ENCODE measurements at places on chromosomes 4 and X.
A peak's percentile ranks its signal among the peaks of the same experiment; 100 is the strongest.

GRCh38 chrX:45850775-45851433 lies 650.2 kb upstream of the DIPK2B start:
- no peak for DNase-seq

- no peak for DNase-seq
Measured at GRCh38 chr4:26557164-26557563, 26.7 kb upstream of the TBC1D19 start.

GRCh38 chrX:148523303-148524080 lies 23.1 kb downstream of the AFF2 start:
- DNase-seq, result no peak

DNA sequence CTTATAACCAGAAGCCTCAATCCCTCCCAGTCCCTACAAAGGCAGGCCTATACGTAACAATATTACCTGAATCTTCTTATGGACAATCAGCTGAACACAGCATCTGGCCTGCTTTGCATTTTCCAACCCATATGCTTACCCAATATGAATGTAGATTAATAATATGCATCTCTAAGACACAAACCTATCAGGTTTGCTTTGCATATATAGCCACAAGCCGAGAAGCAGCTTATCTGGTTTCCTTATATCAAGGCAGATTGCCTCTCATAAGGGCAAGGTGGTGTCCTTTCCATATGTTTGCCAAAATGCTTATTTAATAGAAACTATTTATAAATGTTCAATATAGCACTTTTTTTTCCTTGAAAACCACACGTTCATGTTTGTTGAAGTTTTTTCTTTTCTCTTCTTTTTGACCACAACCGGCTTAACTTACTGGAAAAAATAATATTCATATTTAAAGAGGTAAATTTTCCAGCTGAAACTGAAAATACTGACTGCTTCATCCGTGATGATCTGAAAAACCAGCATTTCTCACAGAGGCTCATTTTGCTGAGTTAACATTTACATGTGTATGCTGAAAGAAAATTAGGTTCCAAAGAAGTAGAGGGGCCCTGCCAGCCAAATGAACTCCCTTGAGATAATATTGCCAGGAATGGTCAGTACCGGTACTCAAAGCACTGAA lies 3.8 kb downstream of the IL21 start:
- DNase-seq, result no peak

GRCh38 chrX:18278449-18278848 lies 57.8 kb upstream of the BEND2 start:
- DNase-seq, result no peak

DNA sequence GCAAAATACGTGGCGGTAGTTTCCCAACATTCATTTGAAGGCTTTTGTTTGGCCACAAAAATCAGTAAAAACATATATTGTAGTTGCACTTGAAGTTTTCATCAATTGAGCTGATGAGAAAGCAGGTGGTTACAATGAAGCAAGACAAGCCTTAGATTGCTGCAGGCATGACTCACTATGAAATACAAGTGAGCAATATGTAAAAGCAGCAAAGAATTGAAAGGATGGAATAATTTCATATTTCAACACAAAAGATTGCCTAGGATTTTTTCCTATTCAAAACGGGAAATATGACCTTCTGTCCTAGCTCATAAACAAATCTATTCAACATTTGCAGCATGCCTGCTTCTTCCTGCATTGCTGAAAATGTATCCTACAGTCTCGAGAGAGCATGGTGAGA lies 190.9 kb upstream of the BANK1 start:
- no peak for DNase-seq

DNA sequence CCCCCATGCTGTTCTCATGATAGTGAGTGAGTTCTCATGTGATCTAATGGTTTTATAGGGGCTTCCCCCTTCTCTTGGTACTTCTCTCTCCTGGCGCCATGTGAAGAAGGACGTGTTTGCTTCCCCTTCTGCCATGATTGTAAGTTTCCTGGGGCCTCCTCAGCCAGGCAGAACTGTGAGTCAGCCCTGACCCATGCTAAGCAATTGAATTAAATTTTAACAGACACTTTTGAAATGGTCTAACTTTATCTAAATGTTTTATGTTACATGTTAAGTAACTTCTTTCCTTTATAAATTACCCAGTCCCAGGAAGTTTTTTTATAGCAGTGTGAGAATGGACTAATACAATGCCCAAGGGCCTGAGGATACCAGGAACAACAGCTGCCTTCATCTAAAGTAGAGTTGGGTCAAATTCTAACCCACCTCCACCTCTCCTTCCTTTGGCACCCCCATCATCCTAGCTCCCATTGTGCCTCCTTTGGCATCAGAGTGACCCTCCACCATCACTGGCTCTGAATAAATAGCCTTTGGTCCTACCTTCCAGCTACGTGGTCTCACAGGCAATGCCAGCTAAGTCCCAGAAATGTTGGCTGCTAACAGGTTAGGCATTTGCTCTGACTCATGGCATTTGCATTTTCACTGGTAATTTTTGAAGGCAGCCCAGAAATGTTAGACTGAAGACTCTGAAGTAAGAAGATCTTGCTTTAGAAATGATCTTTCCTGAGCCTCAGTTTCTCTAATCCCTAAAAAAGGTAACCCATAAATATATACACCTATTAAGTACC lies 182.1 kb downstream of the MOSPD2 start:
- no peak for DNase-seq

DNA sequence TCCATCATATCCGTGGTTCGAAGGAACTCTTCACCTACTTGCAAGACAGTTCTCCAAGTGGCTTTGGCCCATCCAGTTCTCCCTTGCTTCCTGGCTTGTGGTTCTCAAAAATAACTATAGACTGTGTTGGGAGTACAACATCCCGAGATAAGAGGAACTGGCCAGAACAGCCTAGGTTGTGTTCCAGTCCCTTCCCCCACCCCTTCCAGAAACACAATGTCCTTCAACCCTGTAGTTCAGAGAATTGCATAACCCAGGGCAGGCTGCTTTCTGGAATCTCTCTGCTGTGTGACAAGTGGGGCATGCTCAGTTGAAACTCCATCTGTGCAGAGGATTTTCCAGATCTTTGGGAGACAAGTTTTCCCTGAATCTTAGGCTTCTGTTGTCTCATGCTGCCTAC lies 206.5 kb downstream of the PCDH10 start:
- no peak for DNase-seq

DNA sequence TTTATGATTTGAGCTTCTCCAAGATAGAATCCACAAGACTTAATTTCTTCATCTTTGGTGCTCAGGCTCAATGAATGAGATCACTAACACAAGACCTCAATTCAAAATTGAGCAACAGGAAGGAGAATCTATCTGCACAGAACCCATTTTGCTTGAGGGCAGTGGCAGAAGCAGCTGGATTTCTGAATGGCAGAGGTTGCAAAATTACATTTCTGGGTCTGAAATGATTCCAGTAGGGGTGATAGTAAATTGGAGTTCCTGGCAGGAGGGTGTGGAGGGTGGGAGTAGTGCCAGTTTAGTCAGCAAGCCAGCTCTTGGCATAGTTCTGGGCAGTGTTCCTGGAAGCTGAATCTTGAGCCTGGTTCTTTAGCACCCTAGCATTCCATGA lies 281.1 kb downstream of the SLC7A11 start:
- no peak for DNase-seq

GRCh38 chr4:73275318-73275654 lies 16.7 kb upstream of the ANKRD17 start:
- DNase-seq, result no peak

GRCh38 chr4:190016369-190017289 lies 10.4 kb downstream of the FRG2 start:
- no peak for DNase-seq

DNA sequence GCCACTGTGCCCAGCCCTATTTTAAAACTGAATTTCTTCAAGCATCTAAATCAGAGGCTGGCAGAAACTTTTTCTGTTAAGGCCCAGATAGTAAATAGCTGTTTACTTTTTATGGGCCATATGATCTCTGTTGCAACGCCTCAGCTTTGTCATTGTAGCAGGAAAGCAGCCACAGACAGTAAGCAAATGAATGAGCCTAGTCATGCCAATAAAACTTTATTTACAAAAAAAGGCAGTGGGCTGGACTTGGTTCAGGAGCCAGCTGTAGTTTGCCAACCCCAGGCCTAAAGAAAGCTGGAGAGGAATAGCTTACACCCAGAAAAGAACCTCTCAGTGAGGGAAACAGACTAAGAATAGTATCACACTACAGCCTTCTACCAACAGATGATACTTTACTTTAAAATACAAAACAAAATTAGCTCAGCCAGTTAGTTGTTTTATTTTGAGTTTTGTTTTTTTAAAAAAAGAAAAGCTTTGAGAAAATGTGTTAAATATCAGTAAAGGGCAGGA lies 25.5 kb downstream of the CHST7 start:
- no peak for DNase-seq

DNA sequence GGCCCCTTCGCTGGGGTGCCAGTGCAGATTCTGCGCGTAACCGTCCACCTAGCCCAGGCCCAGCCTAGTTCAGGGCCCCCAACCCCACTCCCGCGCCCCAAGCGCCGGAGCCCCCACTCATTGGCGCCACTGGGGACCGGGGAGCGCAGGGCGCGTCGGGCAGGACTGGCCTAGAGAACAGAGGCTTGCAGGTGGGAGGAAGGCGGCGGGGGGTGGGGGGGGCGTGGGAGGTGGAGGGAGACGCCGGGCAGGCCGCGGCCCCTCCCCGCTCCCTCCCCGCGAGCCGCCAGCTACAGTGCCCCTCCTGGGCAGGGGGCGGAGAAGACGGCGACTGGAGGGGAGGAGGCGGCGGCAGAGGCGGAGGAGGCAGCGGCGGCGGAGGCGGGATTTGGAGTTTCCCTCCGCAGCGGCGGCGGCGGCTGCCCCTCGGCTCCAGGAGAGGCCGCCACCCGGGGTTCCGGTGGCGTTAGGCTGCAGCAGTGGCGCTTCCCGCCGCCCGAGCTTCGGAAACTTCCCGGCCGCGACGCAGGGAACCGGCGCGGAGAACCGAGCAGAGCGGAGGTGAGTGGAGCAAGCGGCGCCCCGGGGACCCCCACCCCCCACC lies 4.8 kb upstream of the DUSP9 start:
- DNase-seq, result no peak

DNA sequence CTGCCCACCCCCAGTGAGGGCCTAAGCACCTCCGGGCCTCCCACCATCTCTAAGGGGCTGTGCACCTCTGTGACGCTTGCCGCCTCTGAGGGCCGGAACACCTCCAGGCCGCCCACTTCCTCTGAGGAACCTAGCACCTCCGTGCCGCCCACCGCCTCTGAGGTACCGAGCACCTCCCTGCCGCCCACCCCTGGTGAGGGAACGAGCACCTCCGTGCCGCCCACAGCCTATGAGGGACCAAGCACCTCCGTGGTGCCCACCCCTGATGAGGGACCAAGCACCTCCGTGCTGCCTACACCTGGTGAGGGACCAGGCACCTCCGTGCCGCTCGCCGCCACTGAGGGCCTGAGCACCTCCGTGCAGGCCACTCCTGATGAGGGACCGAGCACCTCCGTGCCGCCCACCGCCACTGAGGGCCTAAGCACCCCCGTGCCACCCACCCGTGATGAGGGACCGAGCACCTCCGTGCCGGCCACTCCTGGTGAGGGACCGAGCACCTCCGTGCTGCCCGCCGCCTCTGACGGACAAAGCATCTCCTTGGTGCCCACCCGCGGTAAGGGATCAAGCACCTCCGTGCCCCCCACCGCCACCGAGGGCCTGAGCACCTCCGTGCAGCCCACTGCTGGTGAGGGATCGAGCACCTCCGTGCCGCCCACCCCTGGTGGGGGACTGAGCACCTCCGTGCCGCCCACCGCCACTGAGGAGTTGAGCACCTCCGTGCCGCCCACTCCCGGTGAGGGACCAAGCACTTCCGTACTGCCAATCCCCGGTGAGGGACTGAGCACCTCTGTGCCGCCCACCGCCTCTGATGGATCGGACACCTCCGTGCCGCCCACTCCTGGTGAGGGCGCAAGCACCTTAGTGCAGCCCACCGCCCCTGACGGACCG lies 977 bp downstream of the MAGEE1 start:
- DNase-seq, result peak; percentile 23

GRCh38 chrX:118780911-118781310 lies 42.7 kb upstream of the ZCCHC12 start:
- DNase-seq, result no peak

DNA sequence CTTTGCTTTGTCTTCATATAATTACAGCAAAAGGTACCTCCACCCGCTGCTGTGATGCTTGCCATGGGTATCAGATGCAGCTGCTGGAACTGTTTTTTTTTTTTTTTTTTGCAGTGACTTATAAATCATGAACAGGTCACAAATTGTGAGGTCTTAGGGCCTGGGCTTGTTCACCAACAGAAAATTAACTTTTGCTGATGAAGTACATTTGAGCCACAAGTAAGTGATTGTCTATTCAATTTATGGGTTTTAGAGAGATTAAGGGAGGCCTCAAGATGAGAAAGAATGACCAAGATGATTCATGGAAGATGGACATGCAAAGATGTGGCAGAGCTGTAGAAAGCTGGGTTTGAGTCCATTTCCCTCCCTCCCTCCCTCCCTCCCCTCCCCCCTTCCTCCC lies 18.0 kb upstream of the GBA3 start:
- no peak for DNase-seq

DNA sequence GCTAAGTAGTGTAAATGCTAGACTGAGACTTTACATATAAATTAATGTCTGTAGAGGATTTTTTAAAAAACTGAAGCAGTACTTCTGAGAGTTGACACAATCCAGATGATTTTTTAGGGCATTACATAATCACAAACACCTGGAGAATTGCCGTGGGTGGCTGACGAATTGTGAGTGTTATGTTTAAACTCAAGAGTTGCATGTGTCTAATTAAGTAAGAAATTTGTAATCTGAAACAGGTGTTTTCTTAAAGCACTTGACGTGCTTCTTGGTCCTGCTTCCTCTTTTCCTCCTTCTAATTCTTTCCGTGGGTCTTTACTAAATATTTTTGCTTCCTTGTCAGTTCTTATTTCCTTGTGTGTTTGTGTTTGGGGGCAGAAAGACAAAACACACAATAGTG lies 27.8 kb downstream of the PIR start:
- DNase-seq, result no peak

- no peak for DNase-seq
Measured at GRCh38 chrX:20514358-20514757, 247.6 kb upstream of the RPS6KA3 start.

DNA sequence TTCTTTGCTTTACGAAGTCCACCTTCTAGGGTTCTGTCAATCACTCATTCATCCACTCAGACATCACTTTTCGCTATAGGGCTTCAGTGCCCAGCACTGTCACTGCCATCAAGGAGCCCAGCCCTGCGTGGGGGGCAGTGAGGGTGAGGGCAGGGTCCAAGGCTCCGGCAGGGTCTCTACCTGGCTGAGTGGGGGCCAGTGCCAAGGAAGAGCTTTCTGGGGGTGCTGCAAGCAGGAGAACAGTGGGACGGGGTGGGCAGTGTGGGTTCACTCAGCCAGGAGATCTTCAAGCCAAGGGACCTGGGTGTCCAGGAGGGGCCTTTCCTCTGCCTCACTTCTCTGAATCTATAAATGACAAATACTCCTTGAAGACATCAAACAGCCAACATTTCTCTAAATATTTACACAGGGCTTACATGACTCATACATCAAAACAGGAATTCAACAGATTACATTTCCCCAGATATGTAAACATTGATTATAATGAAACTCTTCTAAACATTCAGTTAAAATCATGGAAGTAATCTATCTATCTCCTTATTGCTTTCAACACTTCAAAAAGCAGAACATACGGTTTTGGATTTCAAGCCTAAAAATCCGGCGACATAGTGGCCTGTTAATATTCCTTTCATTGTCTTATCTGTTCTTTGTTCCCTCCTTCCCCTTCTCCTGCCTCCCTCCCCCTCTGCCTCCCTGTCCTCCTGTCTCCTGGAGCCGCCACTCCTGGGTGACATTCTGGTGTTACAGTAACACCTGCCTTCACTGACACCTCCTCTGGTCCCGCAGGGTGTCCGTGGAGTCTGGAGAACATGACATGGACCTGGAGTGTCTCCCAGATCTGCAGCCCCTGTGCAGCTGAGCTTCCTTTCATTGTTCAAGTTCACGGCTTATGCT lies 94.4 kb upstream of the ADRA2C start:
- no peak for DNase-seq

GRCh38 chrX:154136627-154137161 lies 7.3 kb upstream of the OPN1LW start:
- peak; percentile 11 for DNase-seq

Data from stimulated activated CD8-positive, alpha-beta memory T cell treated with anti-CD3 and anti-CD28 coated beads, Interleukin-15, amount 100 ng/mL, for 4 hours (primary cell).